ENCODE measurements at places on chromosomes 7 and 10. TPM values are rescaled to one million over a fixed set of nuclear protein-coding genes. Genes with fewer than 3 reads are reported as not detected.

DNA sequence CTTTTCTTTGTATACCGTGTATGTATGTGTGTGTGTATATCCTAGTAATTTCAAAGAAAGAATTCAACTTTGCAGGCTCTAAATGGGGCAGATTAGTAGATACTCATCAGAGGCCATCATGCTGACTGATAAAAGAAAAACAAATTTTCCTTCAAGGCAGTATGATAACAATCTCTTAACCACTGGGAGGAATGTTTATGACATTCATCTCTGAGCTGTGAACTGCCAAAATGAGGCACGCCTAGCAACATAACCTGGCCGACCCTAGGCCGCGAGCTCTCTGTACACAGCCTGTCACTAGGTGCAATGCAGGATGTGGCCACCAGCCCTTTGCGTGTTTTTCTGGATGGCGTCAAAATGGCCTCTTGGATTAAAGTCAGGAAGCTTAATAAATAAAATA, 343.7 kb upstream of the GALNT17 start:
- H3K36me3 ChIP-seq, result no peaks in the 10 kb centered on the region
- no peak overlapping the region for H3K27ac ChIP-seq

IDI2 gene
- total RNA-seq, result not detected

DNA sequence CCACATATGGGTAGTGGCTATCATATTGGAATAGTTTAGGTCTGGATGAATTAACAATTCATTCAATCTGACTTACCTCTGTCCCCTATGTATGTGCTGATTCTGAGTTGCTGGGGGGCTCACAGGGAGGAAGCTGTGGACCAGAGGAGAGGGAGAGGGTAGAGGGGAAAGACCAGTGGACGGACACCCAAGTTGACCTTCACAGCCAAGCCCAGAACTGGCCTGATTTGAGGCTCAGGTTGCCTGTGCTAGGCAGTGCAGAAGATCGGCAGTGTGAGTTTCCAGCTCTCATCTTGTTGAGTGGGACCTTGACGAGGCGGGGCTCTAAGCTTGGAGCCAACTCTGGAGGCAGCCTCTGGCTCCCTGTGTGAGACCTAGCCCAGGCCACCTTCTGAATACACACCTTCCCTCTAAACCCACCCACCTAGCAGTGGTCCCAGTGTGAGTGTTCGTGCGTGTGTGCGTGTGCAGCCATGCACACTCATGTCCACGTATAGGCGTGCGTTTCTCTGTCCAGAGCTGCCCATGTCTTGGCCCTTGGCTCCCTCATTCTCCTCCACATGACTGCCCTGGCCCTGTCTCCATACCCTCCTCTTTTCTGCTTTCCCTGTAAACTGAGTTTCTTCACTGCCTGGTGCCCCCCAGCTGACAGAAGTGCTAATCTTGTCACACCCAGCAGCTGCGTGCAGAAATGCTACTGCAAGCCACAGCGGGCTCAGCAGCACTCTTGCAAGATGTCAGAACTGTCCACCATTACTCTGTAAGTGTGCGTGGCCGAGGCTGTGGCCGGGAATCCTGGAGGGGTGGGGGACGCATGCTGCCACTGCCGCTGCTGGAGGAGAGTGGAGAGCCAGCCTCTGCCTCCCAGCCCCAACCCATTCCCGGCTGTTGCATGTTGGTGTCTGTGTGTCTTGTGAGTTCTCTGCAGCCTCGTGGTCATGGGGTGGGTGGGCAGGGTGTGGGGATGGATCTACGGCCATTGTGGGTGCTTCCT, 47.6 kb downstream of the ADCYAP1R1 start:
- H3K27ac ChIP-seq, result no peak overlapping the region
- no peaks in the 10 kb centered on the region for H3K36me3 ChIP-seq
- no peak for DNase-seq
- H3K27me3 ChIP-seq, result no peaks in the 10 kb centered on the region
- no peaks in the 10 kb centered on the region for H3K4me1 ChIP-seq

GRCh38 chr7:26356229-26356628, 64.6 kb downstream of the SNX10 start:
- DNase-seq, result no peak
- no peaks in the 10 kb centered on the region for H3K27me3 ChIP-seq
- H3K36me3 ChIP-seq, result peaks cover 11% of the 10 kb centered on the region
- no peak overlapping the region for H3K27ac ChIP-seq
- no peak overlapping the region for H3K4me3 ChIP-seq

DNA sequence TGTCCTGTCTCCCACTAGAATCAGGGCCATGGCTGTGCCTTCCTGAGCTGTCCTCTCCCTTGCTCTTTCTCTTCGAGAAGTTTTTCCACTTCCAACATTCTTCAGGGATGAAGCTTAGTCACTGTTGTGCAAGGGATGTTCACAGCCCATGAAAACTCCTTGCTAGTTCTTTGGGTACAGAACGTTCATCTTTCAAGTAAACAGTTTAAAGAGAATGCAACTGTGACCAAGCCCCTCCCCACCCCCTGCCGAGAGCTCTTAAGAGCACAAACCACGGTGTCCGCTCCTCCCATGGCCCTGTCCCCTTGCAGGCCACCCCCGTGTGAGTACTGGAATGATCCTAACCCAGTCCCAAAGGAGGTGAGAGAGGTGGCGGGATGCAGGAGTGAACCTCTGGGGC, 161.1 kb upstream of the RHEB start:
- peaks cover 3% of the 10 kb centered on the region for H3K27me3 ChIP-seq
- H3K4me1 ChIP-seq, result peaks cover 7% of the 10 kb centered on the region
- no peak for DNase-seq

NXPH1 gene
- total RNA-seq, result not detected

CHCHD1 gene
- total RNA-seq, result 34.9 TPM

- DNase-seq, result no peak
- no peak overlapping the region for H3K4me3 ChIP-seq
- no peaks in the 10 kb centered on the region for H3K36me3 ChIP-seq
Observed at GRCh38 chr10:109931163-109931562, 7.9 kb upstream of the XPNPEP1 start.

PNLIPRP3 gene
- not detected for total RNA-seq

Measured in activated CD4-positive, alpha-beta T cell treated with anti-CD3 and anti-CD28 coated beads, Interleukin-2, amount 10 ng/mL, durations not matched to agents 24 days and 14 days (primary cell).